NCI-H1092 treated with DMSO at 0.1 percent for 48 hours (cell line): ENCODE measurements at places on chromosomes 16 and 17.

DNA sequence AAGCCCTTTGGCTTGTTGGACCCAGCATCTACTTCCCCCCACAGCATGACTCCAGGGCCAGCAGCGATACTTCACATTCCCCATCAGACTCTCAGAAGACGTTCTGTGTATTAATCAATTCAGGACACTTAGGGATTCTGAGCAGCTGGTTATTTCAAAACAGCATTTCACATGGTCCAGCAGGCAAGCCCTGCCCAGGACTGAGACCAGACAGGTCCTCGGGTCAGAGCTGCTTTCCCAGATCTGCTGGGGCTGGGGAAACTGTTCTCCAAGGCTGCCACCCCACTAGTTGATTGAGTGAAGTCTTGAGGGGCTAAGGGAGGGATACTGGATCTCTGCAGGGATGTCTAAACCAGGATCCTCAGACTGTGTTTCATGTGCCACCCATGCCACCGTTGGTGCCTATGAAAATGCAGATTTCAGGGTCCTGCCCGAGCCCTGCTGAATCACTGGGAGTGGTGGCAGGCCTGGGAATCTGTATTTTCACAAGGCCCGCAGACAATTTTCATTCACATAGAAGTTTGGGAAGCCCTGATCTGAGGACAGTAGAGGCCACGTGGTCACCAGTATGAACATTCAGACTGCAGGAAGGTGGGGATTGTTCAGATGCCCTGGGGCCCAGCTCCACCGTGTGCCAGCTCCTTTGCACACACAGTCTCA, 40.6 kb upstream of the CDH5 start:
- no peak for DNase-seq

GRCh38 chr16:20865420-20866131, 34.6 kb downstream of the DCUN1D3 start:
- no peak for DNase-seq

GRCh38 chr17:66605541-66605940, 229.4 kb upstream of the CACNG5 start:
- DNase-seq = no peak

DNA sequence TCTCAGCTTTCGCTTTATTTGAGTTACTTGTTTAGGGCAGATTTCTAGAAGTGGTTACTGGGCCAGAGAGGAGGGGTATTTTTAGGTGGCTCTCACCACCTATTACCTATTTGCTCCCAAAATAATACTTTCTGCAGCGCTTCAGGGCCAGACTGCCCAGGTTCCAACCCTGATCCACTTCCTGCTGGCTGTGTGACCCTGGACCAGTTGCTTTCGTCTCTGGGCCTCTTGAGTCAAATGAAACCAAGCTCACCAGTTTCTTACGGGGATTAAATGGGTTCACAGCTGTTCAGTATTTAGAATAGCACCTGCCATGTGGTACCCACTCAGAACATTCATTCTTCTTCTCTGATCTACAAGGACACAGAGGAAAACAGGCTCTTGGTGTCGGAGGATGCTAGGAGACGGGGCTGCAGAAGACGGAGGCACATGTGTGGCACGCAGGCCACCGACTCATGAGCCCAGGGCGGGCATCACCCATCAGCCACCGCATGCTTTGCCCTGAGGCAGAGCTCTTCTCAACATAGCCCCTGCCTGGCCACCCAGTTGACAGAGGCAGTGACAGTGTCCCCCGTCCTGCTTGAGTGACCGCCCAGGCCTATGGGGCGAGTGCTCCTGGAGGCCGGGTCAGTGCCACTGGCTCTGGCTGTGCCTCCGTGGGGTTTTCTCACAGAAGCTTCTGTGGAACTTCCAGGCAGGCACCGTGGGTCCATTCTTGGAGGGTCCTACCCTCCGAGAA, 149.0 kb upstream of the PLCG2 start:
- peak; percentile 37 for DNase-seq

DNA sequence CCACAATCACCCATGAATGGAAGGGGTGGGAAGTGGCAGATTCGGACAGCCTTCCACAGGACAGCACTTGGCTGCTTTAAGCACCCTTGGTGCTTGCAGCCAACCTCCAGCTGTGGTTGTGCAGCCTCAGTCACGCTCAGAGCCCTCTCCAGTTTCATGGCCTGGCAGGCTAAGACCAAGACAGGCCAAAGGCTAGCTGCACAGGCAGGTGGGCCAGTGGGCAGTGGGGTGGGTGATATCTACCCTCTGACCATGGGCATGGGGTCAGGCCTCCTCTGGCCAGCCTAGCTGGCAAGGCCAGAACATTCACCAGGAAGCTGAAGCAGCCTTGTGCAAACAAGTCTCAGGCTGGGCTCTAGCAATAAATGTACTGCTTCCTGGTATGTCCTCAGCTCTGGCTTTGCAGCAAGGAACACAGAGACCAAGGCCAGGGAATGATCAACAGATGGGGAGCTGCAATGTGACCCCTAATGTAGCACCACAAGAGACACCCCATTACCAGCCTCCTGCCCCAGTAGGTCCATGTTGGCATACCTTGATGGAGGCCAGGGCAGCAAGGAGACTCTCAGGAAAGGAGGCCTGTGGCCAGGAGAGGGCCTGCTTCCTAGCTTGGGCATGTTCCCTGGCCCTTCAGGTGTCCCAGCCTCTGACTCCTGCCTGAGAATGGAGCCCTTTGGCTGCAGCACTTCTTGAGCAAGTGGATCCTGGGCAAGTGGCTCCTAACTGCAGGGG, 20.9 kb downstream of the HSD11B2 start:
- DNase-seq = no peak
